ENCODE measurements at places on chromosomes 7 and 10.

DNA sequence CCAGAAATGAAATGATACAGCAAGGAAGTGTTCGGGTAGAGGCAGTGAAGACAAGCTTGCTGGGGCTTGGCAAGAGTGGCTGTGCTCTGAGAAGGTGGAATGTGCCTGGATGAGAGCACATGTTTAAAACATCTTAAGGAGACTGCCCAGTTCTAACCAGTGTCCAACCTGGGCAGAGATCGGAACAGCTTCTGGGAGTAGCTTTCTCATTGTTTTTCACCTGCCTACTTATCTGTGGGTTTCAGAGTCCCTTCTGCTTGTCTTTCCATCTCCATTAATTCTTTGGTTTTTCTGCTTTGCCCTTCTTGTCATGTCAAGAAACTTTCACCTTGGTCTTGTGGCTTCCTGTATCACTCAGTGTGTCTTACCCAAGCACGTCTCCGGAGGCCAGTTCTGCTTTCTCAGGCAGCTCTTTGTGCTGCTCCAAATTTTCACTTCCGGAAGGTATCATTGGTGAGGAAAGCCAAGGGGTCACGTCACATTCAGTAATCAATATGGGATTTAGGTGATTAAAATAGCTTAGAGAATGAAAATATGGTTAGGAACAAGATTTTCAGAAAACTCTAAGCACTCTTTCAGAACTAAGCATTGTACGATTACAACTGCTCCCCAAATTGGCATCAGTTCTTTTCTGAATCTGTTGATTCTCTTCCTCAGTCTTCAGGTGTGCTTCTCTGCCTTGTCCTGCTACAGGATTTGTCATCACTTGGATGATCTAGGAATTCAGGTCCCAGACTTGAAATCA is 5.5 kb upstream of the LAMB4 start:
- DNase-seq, result no peak

DNA sequence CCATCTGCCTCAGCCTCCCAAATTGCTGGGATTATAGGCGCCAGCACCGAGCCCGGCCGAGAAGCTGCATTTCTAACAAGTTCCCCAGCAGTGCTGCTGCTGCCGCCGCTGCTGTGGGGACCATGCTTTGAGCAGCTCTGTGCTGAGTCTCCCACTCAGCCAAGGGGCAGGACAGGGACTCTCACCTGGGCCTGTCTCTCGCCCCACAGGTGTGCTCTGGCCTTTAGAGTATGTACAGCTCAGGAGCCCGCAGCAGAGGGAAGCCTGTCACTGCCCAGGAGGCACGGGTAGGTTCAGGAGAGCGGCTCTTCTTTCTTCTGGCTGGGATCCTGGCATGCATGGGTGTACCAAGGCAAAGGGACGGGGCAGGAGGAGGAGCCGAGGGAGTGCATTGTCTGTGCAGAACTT is 130.1 kb downstream of the CAMK1D start:
- DNase-seq, result no peak

- no peak for DNase-seq
Observed at GRCh38 chr7:24508316-24508715, 64.9 kb upstream of the PALS2 start.

DNA sequence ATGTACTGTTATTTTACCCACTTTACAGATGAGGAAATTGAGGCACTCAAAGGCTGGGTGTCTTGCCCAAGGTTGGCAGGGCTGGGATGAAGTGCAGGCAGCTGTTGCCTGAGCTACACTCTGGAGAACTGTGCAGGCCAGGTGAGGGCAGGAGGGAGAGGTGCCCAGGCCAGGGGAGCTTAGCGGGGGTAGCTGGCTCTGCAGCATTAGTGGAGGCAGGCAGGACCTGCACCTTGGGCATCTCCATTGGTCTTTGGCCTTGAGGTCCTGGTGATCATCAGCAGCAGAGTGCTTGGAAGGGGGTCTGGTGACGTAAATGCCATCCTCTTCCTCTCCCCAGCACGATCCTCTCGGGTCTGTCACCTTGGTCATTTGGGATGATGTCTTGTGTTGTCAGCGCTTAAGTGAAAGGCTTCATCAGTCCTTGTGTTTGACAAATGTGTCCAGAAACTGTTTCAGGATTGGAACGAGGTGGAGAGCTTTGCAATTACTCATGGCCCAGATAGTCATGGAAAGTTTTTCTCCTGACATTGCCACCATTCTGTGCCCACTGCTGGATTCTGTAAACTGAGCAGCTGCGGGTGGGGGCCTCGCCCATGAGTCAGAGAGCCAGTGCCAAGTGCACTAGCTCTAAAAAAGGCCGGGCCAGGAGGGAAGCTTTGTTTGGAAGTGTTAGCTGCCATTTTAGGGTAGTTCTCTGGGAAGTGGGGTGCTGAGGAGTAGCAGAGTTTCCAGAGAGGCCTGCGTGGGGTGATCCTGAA is 47.6 kb downstream of the TSPAN15 start:
- no peak for DNase-seq

GRCh38 chr7:95632609-95633008 is 36.3 kb upstream of the PDK4 start:
- no peak for DNase-seq

DNA sequence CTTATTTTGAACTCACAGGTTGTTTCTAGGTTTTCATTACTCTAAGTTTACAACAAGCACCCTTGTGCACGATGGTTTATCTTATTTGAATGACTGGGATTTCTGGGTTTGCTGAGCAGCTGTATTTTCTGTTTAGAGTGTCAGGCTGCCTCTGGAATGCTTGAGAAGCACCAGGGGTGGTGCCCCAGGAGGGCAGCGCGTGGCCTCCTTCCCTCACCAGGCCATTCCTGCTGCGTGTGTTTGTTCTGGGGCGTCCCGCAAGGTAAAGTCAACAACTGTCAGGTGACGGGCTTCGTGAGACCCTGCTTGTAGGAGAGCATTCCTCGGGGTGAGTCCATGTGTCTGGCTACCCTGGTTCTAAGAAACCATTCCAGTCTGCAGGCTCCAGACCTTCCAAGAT is 54.9 kb downstream of the FAM171A1 start:
- DNase-seq, result no peak

DNA sequence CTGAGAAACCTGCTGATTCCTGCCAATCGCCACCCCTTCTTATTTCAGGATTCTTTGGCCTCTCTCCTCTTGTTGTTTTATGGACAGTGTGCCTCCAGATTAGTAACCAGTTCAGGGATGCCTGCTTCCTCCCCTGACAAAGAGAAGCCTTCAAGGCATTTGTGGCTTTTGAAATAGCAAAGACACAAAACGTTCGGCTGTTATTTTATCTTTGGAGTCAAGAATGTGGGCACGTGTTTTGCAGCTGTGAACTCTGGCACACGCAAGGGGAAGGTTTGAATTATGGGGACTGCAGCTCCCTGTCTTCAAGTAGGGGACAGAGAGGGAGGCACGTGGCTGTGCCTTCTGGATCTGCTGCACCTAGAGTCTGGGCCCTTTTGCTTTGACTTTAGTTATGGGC is 157.9 kb upstream of the GRB10 start:
- no peak for DNase-seq

DNA sequence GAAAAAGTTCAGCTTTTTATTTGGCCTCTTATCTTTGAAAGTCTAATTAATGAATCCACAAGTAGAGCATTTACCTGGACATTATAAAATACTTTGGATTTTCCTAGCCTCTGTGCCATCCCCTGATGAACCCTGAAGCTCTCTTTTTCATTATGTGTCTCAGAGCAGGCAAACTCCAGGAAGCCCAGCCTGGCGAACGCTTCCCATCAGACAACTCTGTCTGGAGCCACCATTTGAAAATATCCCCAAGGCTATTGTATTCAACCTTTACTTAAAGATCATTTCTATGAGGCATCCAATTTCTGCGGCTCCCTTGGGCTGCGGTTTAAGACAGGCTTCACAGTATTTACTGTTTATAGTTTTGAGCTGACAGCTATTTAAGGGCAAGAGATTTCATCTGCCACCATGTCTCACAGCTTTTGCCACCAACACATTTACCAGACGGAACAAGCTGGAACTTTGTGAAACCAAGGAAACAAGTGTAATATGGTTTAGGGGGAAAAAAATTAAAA is 257.2 kb upstream of the GLI3 start:
- DNase-seq, result no peak

DNA sequence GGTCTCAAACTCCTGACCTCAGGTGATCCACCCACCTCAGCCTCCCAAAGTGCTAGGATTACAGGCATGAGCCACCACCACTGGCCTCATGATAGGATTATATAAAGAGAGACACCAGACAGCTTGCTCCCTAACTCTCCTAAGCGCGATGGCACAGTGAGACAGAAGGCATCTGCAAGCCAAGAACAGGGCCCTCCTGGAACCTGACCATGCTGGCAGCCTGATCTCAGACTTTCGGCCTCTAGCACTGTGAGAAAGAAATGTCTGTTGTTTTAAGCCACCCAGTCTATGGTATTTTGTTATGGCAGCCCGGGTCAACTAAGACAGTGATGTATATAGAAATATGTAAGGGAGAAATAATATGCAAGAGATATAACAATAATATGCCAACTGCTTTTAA is 51.2 kb downstream of the SRPK2 start:
- DNase-seq, result no peak

DNA sequence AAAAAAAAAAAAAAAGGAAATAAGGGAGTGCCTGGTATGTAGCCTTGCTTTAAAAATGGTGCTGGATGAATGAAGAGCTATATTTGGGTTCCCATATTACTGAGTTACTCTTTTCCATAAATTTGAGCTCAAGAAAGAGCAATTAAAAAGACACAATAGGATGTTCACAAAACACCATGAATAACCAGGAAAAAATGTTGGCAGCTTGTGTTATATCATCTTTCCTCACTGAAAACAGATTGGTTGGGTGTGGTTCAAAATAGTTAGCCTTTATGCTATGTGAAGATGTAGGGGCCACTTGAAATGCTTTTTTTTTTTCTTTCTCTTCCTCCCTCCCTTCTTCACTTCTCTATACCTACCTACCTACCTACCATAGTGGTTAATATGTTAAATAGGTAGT is 256.9 kb downstream of the STK31 start:
- DNase-seq, result no peak

GRCh38 chr10:69801434-69802315 is at the start of gene COL13A1:
TSS of gene COL13A1 (plus strand) at chr10:69801906. CDS start at chr10:69802424, 518 bp downstream.
- DNase-seq, result peak; percentile 59

GRCh38 chr7:55120501-55121198 is 101.8 kb downstream of the EGFR start:
- no peak for DNase-seq

DNA sequence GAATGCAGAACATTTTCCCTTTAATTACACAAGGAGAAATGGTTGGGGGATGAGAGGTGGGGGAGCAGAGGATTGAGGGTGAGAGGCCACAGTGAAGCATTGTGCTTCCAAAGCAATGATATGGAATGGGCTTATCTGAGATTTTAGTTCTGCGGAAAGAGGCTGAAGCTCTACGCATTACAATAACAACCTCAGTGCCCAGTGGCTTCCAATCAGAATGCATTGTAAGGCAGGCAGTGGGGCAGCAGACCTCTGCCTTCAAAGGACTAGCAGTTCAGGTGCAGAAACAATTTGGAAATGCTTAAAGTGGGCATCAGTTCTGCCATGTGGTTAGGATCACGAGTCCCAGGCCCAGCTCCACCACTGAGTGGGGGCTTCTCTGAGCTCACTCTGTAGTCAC is 251.0 kb upstream of the ZMIZ1 start:
- no peak for DNase-seq
